ENCODE measurements at places on chromosomes 7 and 10. TPM values are rescaled to one million over a fixed set of nuclear protein-coding genes. Genes with fewer than 3 reads are reported as not detected.

STAG3 gene
- 0.74 TPM for total RNA-seq

DNA sequence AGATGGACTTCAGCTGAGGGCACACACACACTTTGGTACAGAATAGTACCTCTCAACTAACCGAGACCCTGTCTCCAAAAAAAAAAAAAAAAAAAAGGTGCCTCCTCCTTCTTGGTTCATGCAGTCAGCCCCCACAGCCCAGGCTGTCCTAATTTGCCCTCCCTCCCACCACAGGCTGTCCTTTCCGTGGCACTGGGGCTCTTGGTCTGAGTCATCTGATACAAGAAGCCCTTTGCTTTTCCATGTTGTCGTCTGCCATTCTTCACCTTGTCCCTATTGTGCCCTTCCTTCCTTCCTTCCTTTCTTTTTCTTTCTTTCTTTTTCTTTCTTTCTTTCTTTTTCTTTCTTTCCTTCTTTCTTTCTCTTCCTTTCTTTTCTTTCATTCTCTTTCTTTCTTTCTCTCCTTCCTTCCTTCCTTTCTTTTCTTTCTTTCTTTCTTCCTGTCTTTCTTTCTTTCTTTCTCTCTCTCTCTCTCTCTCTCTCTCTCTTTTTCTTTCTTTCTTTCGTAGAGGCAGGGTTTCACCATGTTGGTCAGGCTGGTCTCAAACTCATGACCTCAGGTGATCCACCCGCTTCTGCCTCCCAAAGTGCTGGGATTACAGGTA lies 96.0 kb upstream of the IKZF1 start:
- DNase-seq: no peak

AGMO gene
- total RNA-seq: 0.36 TPM

WNT16 gene
- not detected for total RNA-seq

CRHR2 gene
- 0.19 TPM for total RNA-seq

ERVW-1 gene
- not detected for total RNA-seq

GRCh38 chr7:46484906-46485305 lies 563.8 kb upstream of the IGFBP3 start:
- DNase-seq: no peak

DNA sequence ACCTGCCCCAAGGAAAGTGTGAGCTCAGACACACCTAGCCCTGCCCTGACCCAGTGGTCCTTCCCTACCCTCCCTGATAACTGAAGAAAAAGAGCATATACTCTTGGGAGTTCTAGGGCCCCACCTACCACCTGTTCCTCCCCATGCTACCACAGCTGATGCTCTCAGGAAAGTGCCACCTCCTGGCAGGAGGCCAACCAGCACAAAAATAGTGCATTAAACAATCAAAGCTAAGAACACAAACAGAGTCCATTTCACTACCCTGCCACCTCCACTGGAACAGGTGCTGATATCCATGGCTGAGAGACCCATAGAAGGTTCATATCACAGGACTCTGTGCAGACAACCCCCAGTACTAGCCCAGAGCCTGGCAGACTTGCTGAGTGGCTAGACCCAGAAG lies 288.6 kb upstream of the PHF14 start:
- DNase-seq: no peak

DNA sequence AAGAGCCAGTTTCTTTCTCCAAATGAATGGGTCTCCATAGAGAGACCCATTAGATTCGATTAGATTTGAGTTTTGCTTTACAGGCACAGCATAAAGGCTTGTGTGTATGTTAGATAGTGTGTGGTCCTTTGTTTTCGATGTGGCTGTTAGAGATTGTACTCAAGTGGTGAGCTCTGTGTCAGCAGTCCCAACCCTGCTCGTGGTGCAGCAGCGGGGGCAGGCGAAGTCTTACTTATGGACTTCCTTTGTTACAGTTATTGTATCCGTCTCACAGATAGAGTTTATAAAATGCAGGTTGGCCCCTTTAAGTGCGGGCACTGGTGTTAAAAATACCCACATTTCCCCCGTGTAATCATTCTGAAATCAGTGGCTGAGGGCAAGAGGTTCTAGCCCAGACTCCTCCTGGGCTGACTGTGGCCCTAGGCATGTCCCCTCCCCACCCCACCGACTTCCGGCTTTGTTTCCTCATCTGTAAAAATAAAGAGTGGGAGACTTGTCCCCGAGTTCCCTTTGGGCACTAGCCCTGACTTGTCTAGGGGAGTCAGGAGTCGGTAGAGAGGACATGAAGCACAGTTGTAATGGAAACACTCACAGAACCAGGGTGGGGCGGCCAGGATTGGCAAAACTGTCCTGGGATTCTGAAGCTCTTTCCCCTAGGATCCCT lies 28.6 kb downstream of the MTURN start:
- DNase-seq: no peak

- no peak for DNase-seq
These were observed 57.8 kb upstream of the CTBP2 start for GRCh38 chr10:125217990-125218675.

UCN3 gene
- total RNA-seq: not detected

DNA sequence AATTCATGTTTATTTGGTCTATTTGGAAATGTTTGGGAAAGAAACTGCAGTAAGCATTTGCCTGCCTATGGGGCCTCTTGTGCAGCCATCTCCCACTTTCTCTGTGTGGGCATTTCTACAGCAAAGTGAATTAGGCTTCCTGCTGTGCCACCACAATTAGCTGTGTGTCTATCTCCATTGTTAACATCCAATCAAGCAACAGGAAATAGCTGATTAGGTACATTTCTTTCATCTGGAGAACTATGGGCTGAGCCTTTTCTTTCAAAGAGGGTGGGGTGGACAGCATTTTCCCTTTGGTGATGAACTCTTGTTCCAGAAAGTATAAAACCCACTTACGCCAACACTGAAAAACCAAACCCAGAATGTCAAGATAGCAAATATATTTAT lies 640.0 kb downstream of the ACTR3B start:
- DNase-seq: no peak

GRCh38 chr7:134209322-134210015 lies 82.3 kb downstream of the LRGUK start:
- no peak for DNase-seq

GRCh38 chr10:79111846-79112614 lies 43.3 kb downstream of the ZMIZ1 start:
- peak; percentile 74 for DNase-seq

CNNM1 gene
- 0.19 TPM for total RNA-seq

GRCh38 chr7:33494474-33494873 lies 365.1 kb downstream of the BBS9 start:
- no peak for DNase-seq

SFTPD gene
- 0.49 TPM for total RNA-seq

DNA sequence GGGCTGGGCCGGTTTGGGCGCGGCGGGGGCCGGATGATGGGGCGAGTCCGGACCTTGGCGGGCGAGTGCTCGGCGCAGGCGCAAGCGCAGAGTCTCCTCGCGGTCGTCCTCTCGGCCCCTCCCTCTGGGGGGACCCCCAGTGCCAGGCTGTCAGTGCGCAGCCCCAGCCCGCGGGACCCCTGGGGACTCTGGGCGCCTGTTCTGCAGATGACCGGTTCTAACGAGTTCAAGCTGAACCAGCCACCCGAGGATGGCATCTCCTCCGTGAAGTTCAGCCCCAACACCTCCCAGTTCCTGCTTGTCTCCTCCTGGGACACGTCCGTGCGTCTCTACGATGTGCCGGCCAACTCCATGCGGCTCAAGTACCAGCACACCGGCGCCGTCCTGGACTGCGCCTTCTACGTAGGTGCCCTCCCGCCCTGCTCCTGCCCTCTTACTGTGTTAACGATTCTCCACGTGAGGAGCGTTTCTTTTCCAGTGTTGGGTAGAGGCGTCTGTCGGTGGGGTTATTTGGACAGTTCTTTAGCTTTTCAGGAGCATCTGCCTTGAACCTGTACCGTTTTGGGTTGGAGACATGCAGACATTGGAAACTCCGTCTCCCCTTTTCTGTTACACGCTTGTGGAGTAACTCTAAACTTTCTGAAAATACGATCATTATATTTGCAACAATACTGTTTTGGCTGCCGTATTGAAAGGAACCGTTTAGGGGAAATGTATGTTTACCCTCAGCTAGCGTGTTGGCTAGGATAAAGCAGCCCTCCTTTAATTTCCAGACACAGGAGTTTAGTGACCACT lies 706 bp downstream of the BUB3 start:
- peak; percentile 49 for DNase-seq

- no peak for DNase-seq
These were observed 980.0 kb downstream of the CNTNAP2 start for GRCh38 chr7:147096629-147097028.

- DNase-seq: no peak
These were observed 14.7 kb downstream of the MMRN2 start for GRCh38 chr10:86942441-86943315.

PON1 gene
- total RNA-seq: not detected

COPG2 gene
- 16.9 TPM for total RNA-seq

IFIT1B gene
- not detected for total RNA-seq

DNA sequence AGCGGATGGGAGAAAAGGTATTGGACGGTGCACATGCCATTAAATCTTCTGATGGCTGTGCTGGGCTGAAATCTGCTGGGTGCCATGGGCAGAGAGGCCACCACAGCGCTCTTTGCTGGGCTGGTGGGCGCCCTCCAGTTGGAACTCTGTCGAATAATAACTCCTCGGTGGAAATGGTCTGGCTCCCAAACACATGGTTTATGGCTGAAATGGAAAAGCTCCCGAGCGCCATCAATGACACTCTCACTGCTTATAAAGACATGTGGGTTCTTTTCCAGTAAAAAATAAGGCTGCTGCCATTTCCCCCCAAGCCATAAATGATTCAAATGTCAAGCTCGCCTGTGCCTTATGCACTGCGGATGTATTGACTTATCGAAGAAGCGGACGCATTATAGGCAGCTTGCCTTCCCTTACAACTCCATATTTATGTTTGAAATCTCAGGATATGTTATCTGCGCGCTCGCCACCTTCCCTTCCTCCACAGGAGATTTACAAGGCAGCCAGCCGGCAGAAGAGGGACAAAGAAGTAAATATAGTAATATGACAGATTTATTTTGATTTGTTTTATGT lies 239.0 kb upstream of the MKI67 start:
- no peak for DNase-seq

All from left ventricle myocardium inferior (tissue), 1 donor.